ENCODE measurements at places on chromosomes 5 and 9.

DNA sequence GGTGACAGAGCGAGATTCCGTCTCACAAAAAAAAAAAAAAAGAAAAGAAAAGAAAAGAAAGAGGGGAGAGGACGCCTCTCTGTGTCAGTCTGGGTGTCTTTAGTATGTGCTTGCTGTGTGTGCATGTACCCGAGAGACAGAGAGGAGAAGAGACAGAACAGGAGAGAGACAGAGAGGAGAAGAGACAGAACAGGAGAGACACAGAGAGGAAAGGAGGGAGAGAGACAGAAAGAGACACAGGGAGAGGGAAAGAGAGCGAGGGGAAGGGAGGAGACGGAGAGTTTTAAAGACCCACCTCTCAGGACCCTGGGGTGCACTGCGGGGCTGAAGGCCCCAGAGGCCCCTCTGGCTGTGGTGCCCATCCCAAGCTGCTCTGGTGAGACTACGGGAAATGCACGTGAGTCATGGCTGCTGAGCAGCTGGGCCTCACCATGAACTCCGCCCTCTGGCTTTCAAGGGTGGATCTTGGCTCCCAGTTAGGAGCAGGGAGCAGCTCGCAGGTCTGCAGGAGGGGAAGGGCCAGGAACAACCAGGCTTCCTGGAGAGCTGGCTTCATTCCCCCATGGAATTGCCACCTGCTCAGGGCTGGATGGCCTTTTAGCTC is 7.9 kb downstream of the SLC6A3 start:
- no peak for DNase-seq

DNA sequence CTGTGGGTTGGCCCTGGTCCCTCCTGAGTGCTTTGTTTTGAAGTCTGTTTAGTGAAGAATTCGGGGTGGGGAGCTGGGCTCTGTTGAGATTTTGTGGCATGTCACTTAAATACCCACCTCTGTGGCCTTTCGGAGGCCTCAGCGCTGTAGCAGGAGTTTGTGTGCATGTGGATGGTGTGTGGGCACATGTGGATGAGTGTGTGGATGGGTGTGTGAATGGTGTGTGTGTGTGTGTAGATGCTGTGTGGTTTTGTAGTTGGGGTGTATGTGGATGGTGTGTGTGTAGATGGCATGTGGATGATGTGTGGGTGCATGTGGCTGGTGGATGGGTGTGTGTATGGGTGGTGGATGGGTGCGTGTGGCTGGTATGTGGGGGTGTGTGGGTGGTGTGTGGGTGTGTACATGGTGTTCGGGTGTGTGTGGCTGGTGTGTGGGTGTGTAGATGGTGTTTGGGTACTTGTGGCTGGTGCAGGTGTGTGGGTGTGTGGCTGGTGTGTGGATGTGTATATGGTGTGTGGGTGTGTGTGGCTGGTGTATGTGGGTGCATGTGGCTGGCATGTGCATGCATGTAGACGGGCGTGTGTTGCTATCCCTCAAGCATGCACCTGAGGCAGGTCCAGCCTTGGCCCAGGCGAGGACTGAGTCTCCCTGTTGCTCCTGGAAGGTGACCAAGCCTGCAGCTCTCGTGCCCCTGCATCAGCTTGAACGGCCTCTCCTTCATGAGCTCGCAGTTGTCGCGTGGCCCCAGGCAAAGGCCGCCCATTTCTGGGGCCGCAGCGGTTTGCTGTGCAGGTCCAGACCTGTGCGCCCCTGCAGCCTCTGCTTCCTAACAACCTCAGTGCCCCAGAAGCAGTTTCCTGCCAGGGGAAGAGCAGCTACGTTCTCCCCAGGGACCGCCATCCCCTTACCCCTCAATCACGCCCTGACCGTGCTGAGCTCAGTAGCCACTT is 54.0 kb upstream of the FCN2 start:
- no peak for DNase-seq

- no peak for DNase-seq
Measured at GRCh38 chr9:3946840-3947587, 352.9 kb downstream of the GLIS3 start.

DNA sequence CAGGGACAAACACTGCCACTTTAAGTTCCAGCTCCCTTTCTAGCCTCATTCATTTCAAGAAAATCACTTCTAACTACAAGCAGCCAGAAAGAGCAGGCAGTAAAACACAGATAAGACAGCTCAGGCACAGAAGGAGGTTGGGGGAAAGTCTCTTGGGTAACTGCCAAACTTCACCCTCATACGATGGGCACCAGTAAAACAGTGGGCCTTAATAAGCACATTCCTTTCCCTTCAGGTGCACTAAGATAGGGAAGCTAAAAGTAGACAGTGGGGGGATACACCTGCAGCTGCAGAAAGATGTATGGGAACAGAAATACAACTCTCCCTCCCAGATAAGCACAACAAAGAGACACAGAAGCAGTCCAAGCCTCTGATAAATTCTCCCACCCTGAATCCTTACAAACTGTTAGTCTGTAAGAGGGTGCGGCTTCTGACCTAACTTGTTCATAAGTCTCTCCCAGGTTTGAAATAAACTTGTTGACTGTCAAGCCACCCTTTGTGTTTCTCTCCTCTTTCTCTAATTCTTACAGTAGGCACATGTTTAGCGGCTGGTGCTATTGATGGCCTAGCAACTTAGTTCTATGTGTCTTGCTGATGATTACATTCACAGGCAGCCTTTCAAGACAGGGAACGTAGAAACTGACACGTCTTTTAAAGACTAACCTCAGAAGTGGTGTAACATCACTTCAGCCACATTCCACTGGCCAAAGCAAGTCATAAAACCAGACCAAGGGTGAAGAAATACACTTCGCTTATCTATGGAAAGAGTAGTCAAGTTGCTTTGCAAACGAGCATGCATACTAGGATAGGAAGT is 6.8 kb upstream of the CKS2 start:
- DNase-seq, result no peak

- no peak for DNase-seq
Measured at GRCh38 chr5:92332039-92332438, 948.9 kb upstream of the ARRDC3 start.

Measured in HAP-1 (cell line).